Stimulated activated CD8-positive, alpha-beta memory T cell treated with anti-CD3 and anti-CD28 coated beads, Interleukin-7, amount 100 ng/mL, for 4 hours (primary cell): ENCODE measurements at places on chromosomes 7 and 10.

DNA sequence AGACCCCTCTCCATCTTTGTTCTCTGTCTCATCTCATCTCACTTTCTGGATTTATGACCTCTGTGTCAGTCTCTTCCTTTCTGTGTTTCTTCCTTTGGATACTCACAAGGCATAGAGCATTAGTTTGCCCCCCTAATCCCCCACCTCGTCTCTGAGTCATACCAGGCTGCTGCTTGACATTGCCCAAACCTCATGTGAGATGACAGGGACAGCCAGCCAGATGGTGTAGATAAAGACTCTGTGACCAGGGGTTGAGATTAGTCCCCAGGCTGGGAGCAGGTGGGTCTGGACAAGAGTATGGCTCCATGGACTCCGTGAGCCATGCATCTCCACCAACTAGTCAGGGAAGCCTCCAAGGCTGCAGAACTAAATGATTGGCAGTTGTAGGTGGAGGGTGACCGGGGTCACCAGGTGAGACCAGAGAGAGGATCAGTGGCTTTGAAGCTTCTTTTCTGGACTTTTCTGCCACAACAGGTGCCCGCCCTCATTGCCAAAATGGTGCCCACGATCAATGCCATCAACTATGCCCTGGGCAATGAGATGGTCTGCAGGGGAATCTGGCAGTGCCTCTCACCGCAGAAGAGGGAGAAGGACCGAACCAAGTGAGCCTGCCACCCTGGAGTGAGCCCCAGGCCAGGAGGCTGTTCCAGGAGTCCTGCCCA is 13.3 kb downstream of the RGR start:
- DNase-seq: no peak

DNA sequence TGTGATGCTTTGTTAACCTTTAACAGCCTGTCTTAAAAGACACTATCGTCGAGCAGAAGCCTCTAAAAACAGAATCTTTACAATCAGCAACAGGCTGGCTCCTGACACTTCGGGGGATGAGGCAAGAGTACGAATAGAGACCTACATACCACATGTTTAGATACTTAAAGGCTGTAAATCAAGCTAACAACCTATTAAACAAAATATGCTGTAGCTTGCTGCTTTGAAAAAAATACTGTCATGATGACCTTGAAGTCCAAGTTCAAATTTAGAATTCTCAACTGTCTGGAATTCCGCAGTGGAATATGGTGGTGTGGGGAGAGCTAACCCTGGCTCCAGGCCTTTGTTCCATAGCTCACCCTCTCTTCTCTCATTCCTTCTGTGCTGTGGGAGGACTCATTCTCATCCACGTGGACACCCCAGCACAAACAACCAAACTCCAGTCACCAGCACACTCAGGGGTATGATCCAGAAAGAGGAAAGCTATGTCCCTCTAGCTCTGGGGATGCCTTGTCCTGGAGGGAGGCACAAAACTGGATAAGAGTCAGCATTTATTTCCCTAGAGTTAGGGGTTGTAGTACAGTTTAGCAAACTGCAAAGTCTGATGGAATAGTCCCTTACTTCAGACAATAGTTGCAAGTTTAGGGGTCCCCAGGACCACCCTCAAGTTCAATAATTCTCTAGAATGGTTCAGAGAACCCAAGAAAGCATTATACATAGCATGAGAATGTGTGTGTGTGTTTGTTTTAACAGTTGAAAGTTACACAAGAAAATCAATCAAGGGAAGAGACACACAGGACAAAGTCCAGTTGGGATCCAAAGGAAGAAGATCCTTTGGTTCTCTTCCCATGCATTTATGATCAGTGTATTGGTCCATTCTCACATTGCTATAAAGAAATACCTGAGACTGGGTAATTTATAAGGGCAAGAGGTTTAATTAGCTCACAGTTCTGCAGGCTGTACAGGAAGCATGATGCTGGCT is 196.1 kb upstream of the SVIL start:
- DNase-seq: no peak

DNA sequence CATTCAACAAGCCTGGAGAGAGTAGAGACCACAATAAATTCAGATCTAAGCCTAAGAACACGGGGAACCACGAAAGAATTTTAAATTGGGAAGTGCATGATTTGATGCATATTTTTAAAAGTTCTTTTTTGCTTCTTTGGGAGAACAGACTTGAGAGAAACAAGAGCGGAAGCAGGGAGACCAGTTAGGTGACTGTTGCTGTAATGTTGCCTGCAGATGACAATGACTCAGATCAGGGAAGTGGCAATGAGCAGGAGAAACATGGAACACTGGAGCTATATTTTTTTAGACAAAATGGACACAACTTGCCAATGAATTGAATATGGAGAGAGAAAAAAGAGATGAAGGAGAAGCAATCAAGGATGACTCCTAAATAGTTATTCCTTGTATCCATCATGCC is 125.1 kb downstream of the RAPGEF5 start:
- no peak for DNase-seq

- DNase-seq: no peak
Observed at GRCh38 chr7:95491634-95492314, 6.0 kb downstream of the ASB4 start.

DNA sequence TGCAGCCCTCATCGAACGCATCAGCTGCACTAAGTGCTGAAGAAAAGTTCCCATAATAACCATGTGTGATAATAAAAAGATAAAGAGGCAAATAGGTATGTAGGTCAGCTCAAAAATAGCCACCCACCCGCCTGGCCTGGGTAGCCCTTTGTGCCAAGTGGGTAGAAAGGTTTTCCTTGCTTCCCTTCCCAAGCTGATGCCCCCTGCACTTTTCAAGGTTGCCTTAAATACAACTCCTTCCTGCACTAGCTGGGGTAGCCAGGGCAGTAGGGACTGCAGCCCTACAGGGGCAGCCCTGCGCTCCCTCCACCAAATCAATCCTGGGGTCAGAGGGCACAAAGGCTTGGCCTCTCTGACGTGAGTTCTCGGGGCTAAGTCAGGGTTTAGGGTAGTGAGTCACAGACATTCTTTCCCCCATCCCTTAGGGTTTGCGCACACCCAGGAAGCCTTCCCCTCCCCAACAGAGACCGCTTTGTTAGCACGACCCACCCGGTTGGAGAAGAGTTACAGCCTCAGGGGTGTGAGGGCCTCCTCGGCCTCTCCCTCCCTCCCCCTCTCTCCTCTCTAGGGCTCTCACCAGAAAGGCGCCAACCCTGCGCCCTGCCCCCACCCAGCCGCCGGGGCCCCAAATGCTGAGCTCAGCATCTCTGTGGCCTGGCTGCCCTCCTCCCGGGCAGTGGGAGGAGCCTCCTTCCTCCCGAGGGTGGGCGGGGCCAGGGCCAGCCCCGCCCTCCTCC is 13.3 kb upstream of the DDIT4 start:
- DNase-seq: peak; percentile 62
